SW 1271 (cell line): ENCODE measurements at places on chromosomes 3 and 15.

DNA sequence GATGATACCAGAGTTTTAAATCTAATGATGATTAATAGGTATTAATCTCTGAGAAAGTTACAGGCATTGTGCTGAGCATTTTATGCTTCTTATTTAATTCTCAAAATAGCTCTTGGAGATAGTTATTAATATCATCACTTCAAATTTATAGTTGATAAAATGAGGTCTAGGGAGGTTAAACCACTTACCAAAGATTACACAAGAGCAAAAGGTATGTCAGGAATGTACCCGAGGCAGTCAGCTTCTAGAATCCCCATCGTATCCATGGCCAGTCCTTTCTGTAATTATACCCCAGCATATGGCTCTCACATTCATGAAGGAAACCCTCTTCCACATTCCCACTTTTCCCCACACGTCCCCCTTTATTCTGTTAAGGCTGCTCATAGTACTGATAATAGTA lies 421.3 kb downstream of the PYDC2 start:
- DNase-seq, result no peak

DNA sequence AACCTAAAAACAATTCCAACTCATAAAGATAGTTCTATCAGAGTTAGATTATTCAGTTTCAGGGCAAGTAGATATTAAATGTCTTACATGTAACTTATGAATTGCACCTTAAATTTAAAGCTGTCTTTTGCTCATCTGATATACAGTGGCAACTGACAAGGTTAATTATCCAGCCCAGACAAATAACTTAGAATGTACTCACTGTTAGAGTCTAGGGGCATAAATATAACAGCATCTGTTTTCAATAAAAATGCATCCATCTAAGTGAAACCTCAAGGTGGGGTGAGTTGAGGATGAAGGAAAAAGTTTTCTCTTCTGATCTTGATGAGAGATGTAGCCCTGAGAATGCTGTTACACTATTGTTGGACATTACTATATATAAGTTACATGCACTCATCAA lies 112.6 kb downstream of the FBN1 start:
- no peak for DNase-seq

DNA sequence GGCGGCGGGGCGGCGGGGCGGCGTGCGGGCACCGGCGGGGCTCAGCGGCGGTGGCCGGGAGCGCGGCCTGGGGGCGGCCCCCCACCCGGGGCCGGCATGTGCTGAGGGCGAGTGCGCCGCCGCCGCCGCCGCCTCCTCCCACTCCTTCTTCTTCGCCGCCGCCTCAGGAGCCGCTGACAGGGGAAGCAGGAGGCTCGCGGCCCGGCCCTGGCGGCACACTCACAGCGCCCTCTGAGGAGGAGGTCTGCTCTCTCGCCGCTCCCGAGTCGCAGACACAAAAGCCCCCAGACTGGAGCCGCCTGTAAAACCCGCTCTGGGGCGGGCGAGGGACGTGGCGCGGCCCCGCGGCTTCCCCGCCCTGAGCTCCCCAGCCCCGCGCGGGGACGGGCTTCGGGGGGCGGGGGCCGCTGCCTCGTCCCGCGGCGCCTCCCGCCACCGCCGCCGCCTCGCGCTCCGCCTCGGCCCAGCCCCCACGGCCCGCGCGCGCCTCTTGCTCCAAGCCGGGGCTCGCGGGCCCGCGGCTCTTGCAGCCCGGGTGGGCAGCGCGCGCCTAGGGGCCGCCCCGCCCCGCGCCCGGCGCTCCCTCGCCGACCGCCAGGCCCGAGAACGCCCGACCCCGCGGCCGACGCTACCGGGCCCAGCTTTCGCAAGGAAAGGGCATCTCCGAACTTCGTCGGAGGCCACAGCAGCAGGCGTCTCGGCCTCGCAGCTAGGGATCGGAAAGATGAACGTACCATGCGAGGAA lies at the start of gene PYGO1:
Gene PYGO1 (minus strand): TSS at position 276 of the 745 bp plus-strand sequence. CDS start 462 bp downstream, outside the sequence.
- peak; percentile 52 for DNase-seq

DNA sequence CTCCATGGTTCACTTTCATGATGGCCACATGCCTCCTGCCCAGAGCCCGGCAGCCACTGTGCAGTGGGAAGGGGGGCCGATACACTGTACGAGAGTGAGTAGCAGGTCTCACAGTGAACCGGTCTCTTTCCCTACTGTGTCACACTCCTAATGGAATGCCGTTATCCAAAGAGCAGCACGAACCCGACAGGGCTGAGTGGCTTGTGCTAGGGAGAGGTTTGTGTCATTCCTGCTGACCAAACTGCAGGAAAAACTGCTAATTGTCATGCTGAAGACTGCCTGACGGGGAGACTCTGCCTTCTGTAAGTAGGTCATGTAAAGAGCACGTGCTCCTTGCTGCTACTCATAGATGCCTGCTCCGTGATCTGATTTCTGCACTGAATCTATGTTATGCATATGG lies 105.1 kb downstream of the ARPP21 start:
- no peak for DNase-seq

DNA sequence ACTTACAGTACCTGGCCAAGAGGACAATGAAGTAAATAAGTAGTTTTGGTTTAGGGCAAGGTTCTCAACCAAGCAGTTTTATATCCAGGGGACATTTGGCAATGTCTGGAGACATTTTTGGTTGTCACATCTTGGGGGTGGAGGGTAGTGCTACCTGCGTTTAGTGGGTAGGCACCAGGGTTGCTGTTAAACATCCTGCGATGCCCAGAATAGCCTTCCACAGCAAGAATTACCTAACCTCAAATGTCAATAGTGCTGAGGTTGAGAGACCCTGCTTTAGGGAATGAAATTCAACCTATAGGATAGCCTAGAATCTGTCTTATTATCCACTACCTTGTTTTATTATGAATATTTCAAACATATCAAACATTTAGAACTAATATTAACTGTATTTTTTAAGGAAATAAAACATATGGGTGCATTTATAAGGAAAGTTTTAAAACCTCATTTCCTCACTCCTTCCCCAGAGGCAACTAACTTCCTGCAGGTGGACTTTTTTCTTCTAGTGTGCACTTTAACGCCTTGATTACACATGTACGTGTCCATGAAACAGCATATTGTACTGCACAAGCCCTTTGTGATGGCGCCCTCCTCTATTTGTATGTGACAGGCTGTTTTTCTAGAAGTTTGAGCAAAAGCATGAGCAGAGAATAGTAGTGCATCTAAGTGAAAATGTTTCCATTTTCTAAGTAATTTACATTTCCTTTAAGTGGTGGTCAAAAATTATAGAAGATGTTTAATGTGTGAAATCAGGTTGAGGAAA lies 57.1 kb downstream of the TRAK1 start:
- DNase-seq, result no peak

- DNase-seq, result peak; percentile 77
Observed at GRCh38 chr3:142028243-142028777, 121.0 kb downstream of the TFDP2 start.

DNA sequence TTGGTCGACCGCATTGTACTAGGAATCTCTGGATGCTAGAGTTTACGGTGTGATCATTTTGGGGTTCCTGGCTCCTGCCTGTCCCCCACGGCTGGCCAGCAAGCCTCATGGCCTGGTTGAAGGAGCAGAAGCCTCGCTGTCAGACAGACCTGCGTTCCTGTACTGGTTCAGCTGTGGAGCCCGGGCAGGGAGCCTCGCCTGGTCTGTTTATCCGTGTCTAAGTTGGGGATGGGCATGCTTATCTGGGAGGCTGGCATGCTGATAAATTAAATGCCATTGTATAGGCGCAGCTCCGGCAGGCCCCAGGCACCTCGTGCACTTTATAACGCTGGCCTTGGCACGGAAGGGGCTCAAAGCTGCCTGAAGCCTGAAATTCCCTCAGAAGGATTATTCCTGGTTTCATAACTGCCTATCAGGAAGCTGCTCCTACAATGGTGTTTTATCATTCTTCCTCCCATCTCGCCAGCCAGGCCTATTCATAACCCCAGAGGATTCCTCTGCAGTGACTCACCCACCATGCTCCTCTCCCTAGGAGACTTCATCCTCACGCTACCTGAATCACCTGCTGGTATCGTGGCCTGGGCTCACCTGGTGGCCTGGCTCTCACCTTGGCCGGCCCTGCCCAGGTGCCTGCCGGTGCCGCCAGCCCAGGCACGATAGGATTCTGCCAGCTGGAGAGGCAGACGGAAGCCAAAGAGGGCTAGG lies 110.9 kb downstream of the ASB7 start:
- peak; percentile 48 for DNase-seq
